ENCODE measurements at places on chromosomes 7 and 10.

DNA sequence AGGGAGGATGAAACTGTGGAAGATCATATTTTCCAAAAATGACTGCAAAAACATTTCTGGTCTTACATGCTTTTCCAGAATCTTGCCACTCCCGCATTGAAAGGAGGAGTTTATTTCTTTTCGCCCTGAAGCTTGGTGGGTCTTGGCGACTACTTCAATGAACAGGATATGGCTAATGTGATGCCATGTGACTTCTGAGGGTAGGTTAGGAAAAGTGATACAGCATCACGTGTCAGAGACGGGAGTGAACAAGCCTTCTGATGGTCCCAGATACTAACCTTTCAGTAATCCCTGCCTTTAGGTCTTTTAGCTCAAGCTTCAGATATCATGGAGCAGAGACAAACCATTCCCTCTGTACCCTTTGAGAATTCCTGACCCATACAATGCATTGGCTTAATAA, 192.2 kb upstream of the HPS1 start:
- DNase-seq = no peak

- no peak for DNase-seq
Observed at GRCh38 chr10:63829020-63829419, 307.8 kb downstream of the REEP3 start.

DNA sequence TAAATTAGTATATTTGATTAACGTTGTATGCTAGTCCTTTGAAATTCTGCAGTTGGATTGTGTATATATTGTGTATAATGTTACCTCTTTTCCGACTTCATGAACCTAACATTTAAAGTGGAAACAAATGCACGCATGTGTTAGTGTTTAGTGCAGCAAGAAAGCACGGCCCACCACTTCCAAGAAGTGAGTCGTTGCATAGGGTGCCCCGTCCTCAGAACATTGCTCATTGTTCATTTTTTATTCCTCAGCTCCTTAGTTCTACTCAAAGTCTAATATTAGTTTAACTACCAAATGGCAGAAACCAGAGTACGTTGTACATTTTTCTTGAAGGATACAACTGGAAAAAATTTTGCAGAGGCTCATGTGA, 407.6 kb downstream of the AUTS2 start:
- no peak for DNase-seq

- DNase-seq = no peak
Observed at GRCh38 chr7:42238709-42239366, 1.8 kb upstream of the GLI3 start.

GRCh38 chr10:112835217-112835715, 114.8 kb upstream of the TCF7L2 start:
- DNase-seq = no peak
